Stimulated activated CD8-positive, alpha-beta memory T cell treated with anti-CD3 and anti-CD28 coated beads, Interleukin-4, amount 100 ng/mL, for 4 hours (primary cell): ENCODE measurements at places on chromosomes 4 and X.

DNA sequence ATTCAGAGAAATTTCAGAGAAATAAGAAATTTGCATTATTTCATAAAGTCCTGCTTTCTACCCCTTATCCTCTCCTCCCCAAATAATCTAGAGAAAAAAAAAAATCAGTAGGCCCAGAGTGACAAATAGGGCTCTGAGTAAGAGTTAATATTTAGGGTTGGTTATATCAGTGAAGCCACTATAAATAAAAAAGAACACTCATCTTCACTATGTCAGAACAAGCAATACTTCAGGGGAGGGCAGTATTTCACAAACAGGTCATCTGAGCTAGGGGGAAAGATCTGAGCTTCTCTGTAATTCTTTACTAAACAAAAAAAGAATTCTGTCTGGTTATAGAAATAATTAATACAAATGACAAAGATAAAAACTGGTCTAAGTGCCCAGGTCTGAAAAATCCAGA is 39.4 kb downstream of the PDE5A start:
- no peak for DNase-seq

GRCh38 chr4:15374656-15375055 is 53.2 kb upstream of the C1QTNF7 start:
- no peak for DNase-seq

- DNase-seq = no peak
Observed at GRCh38 chrX:130051176-130051845, 59.0 kb downstream of the ELF4 start.

DNA sequence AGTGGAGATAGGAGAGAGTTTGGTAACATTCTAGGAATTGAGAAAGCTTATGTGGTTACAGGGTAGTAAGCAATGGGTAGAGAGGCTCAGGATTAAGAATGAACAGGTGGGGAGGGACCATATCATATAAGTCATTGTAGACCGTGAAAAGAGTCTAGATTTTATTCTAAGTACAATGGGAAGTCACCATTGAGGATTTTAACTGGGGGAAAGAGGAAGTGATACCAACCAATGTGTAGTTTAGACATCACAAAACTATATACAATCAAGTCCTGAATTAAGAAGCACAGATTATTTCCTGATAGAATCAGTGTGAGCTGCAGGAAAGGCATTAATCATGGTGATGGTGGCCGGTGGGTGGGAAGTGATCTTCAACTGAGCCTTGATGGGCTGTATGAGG is 178.3 kb upstream of the ZIC3 start:
- DNase-seq = no peak

DNA sequence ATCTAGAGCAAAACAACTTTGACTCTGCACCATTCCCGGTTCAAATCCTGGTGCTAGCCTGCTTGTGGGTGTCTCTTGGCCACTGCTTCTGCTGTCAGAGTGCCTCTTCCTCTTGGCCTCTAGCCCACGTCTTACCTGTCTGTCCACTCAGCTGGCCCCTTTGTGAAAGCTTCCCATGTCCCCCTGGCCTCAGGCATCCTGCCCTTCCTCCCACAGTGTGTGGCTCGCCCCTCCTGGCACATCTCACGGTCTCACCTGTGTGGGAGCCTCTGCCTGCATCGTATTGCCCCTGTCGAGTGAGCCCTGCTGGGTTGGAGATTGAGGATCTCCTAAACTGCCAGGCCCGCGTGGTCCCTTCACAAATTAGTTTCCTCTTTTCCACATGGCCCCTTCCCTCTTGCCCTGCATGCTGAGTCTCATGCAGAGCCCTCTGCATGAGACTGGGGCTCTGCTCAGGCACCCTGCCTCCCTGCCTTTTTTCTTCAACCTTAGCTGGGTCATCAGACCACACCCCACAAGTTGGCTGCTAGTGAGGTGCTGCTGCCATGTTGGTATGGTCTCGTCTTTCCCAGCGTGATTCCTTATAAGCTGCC is 53.7 kb upstream of the TADA2B start:
- no peak for DNase-seq

DNA sequence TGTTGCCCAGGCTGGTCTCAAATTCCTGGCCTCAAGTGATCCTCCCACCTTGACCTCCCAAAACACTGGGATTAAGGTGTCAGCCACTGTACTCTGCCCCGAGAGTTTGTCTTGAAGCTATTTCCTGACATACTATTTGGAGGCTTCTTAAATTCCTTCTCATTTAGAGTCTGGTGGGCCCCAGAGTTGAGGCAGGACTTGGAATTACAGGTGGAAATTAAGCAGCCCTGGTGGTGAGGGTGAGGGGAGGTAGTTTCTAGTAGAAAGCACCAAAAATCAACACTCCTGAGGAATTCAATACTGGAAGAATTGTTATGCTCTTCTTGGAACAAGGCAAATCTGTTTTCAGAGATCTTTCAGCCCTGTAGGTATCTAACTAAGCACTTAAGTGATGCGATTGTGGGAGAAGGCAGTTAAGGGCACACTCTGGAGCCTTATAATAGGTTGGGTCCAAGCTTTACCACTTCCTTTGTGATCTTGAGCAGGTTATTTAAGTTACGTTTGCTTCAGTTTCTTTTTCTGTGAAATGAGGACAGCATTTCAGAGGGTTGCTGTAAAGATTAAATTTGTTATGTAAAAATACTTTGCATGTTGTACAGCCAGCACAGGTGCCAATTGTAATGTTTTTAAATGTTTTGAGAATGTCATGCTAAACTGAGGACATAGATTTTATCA is 200.7 kb downstream of the SOWAHB start:
- DNase-seq = no peak

DNA sequence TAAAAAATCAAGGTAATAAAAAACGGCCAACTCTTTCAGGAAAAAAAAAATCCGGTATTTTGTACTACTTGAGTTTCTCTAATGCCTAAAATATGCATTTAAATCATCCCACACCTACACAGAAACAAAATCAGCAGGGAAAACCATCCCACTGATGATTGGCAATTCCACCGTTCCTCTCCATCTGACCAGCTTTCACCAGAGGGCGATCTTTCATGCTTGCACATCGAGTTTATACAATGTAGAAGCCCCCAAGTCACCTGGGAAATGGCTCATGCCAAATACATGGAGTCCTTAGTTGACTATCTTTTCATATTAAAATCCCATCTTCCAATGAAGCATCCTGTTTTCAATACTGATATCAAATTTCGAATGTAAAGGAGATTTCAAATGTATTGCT is 69.2 kb downstream of the PTCHD1 start:
- DNase-seq = no peak

GRCh38 chr4:183335369-183335940 is 13.2 kb upstream of the CLDN24 start:
- no peak for DNase-seq

- DNase-seq = no peak
Observed at GRCh38 chr4:61079976-61080375, 120.2 kb upstream of the ADGRL3 start.

DNA sequence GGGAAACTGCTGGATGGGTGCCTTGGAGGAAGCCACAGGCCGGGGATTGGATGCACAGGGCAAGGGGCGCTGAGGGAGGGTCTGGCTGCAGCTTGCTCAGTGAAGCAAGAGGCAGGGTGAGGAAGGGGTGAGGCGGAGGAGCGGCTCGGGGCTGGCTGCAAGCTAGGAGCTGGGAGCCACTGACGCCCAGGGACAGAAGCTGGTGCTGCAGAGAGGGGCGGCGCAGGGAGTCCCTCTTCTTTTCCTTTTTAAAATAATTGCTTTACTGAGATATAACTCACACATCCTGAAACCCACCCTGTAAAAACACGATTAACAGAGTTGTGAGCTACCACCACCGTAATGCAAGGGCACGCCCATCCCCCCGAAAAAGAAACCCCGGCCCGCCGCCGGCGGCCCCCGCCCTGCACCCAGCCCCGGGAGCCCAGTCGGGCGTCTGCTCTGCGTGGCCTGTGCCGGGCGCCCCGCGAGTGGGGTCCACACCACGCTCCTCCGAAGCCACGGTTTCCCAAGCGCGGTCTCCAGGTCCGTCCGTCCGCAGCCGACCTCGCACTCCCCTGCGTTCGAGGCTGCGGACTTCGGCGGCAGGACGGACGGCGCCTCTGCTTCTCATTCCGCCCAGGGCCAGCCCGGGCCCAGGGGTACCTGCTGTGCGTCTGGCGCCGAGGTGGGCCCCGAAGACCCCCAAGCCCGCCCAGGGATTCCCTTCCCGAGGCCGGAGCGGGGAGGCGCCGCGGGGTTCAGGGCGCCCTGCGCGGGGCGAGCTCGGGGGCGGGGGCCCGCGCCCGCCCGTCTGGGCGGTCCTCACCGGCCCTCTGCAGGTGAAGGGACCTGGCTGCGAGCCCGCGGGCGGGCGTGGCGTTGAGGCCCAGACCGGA is 866 bp upstream of the UVSSA start:
- DNase-seq = peak; percentile 9

DNA sequence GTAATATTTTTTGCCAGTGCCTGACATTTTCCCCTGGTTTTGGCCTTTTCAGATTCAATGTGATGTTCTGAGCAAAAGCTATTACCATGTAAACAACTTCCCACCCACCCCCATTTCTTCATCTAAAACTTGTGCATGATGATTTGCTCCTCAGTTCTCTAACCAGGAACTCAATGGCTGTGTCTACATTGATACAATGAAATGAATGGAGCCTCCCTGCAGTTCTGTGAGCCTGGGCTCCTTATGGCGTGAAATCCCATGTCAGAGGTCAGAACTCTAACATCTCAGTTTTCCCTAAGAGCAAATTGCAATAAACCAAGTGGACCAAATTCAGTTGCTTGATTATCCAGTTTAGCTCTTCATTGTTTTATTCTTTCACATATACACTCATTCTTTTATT is 534.8 kb upstream of the LCORL start:
- no peak for DNase-seq

DNA sequence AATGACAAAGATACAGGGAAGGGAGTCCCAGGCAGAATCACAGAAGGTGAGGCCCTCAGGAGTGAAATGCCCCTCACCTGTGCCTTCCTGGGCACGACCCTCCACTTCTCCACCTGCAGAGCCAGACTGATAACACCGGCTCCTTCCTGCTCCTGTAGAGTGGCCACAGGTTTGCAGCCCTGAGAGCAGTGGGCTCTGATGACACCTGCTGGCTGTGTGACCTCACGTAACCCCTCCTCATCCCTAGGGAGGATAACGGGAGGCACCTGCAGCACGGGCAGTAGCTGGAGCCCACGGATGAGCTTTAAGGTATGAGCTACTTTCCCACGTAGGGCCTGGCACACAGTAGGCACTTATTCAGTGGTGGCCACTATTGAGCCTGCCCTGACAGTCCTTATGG is 25.5 kb upstream of the MAN2B2 start:
- no peak for DNase-seq

DNA sequence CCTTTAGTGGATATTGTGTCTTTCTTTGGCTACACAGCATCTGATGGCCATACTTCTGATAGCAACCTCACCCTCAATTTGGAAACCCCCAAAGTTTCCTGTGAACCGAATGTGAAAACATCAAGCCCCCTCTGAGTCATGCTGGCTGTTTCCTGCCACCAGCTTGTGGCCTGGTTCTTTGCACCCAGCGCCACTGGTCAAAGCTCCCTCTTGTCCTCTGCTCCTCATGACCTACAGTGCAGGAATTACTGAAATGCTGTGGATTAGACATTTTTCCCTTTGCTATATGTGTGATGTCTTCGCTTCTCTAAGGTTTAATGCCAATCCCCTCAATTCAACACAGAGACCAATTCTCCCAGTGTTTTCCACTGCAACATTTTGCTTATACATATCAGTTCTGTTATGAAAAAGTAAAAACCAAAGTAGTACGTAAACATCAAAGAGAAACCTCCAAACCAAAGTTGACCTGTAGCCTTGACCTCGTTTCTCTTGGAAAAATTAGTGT is 224.0 kb upstream of the TENM3 start:
- DNase-seq = no peak

DNA sequence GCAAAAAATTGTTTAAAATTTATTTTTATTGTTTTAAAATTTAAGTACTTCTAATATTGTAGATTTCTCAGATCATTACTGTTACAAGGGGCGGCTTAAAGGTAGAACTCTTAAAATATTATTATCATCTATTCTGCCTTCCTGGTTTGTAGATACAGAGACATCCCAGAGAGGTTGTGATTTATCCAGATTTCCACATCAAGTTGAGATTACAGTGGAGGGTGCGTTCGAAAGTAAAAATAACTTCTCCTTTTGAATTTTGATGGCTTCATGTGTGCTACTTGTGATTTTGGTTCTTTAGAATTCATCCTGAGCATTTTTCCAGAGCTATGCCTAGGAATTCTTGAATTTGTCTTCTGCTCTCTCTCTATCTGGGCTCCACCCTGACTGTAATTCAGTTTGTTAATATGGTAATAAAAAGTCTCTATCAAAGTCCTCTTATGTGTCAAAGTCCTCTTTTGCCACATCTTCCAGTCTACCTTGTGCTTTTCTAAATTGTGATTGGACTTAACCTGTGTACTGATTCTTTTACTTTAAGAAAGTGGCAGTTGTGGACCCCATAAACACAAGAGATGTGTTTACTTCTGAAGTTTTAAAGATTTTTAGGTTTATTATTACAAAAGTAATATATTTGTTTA is 37.2 kb downstream of the CLCN3 start:
- no peak for DNase-seq

- no peak for DNase-seq
Observed at GRCh38 chrX:45824471-45824870, 623.8 kb upstream of the DIPK2B start.

DNA sequence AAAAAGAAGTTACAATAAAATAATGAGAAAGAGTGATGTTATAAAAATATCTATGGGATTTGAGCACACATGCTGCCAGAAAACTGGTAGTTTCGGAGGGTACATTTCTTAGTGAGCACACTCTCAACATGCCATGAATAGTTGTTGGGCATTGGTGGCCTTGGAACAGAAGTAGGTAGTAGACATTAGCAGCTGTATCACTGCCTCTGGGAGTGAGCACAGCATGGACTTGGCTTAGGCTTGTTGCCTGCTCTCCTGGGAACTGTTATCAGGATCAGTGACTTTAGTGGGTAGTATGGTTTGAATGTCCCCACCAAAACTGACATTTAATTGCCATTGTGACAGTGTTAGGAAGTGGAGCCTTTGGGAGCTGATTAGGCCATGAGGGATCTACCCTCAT is 13.3 kb upstream of the PDLIM3 start:
- no peak for DNase-seq

DNA sequence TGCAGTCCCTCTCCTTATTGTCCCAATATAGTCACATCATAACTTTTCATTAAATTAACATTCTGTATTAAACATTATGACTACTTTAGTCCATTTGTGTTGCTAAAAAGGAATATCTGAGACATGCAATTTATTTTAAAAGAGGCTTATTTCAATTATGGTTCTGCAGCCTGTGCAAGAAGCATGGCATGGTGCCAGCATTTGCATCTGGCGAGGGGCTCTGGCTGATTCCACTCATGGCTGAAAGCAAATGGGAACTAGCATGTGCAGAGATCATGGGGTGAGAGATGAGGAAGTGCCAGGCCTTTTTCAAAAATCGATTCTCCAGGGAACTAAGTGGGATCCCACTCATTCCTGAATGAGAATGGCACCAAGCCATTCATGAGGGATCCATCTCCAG is 476.3 kb upstream of the RPS6KA3 start:
- DNase-seq = no peak
